ENCODE measurements at places on chromosomes 4 and X.

GRCh38 chr4:19239565-19239964 is 1012.1 kb upstream of the SLIT2 start:
- DNase-seq = no peak

- no peak for DNase-seq
These were observed 61.3 kb downstream of the AR start for GRCh38 chrX:67604979-67605703.

DNA sequence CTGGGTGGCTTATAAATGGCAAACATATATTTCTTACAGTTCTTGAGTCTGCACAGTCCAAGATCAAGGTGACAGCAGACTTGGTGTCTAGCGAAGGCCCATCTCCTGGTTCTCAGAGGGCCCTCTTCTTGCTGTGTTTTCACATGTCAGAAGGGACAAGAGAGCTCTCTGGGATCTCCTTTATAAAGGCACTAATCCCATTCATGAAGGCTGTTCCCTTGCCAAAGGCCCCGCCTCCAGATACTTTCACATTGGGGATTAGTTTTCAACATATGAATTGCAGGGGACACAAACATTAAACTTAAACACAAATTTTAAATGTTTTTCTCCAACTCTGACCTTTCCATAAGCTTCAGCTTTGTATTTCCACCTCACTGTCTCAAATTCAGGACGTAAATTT is 1135.0 kb upstream of the TENM3 start:
- no peak for DNase-seq

DNA sequence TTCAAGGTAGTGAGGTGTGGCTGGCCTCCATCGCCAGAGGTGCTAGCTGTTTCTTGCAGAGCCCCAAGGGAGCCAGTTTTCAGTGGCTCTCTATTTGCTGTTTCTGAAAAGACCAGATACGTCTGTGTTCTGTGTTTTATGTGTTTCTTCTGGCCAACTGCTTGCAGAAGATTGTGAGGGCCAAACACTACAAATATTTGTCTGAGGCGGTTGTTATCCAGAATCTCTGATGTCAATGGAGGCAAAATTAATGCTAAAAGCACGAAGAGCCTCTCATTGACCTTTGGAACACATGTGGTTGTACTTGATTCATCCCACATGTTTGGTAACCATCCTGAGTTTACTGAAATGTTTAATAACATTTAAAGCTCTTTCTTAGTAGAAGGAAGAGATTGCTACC is 113.9 kb downstream of the CT47B1 start:
- no peak for DNase-seq

DNA sequence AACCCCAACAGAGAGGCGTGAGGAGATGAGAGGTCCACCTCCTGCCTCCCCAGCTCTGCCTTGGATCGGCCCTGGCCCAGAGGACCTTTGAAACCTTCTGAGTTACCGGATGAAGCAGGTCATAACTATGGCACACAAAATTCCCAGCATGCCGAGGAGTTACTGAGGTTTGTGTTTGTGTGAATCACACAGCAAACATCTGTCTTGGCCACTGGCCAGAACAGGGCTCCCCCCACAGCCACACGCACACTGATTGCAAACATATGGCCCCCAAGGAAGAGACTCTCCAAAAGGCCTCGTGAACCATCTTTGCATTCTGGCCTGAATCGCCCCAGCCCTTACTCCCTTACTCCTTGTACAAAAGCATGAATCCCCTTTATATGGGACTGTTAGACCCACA is 18.9 kb downstream of the RPS4X start:
- DNase-seq = peak; percentile 40

DNA sequence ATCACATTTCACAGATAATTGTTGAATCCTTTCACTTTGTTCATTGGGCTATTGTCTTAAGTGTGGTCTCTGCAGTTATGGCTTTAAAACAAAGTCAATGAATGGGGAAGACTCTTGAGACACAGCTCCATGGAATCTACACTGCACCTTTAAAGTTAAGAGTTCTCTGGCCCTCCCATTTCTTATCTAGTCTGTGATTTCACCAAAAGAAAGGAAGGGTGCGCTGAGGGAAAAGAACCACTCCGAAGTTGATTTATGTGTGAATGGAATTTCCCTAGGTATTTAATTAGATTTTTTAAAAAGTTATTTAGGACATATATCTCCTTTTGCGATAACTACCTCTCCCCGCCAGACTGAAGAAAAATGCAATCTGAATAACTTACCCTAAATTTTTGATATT is 2.5 kb downstream of the SEPTIN11 start:
- no peak for DNase-seq

GRCh38 chrX:11437642-11438379 is 144.6 kb downstream of the AMELX start:
- DNase-seq = peak; percentile 33

GRCh38 chr4:39446483-39446841 is 12.3 kb downstream of the RPL9 start:
- DNase-seq = no peak

- DNase-seq = no peak
These were observed 462.2 kb upstream of the CPXCR1 start for GRCh38 chrX:88284844-88285243.

GRCh38 chr4:23839279-23839678 is 50.6 kb downstream of the PPARGC1A start:
- no peak for DNase-seq

DNA sequence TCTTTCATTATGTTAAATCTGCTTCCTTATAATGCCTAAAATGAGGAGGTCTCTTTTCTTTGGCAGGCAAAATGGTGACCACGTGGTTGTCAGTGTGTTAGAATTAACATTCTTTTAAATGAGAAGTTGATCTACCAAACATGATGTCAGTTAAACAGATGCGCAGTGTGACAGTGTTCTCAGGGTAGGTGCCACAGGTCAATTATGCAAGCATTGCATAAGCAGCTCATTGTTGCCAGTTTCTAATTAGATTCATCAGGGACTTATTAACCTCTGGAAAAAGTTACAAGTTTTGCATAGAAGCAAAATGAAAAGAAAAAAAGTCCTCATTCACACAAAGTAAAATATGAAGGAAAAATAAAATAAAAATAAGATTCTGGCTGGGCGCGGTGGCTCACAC is 324.1 kb upstream of the GALNT7 start:
- DNase-seq = no peak

- no peak for DNase-seq
These were observed 67.5 kb downstream of the RTL9 start for GRCh38 chrX:110426155-110426504.

DNA sequence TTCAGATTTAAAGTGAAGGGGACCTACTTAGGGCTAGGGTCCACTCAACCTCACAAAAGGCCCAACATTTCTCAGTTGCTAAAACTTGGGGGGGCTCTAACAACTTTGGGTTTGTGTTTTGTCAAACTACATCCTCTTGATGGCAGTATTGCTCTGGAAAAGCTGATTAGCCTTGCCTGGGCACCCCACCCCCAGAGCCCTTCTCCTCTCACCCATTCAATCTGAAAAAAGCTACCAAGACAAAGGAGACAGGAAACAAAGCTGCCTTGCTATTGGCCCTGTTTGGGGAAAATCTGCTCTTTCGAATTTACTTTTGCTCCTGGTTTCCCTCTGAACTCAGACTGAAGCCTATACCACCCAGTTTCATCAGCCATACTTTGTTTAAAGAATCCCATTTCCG is 195.2 kb upstream of the STK26 start:
- DNase-seq = no peak

DNA sequence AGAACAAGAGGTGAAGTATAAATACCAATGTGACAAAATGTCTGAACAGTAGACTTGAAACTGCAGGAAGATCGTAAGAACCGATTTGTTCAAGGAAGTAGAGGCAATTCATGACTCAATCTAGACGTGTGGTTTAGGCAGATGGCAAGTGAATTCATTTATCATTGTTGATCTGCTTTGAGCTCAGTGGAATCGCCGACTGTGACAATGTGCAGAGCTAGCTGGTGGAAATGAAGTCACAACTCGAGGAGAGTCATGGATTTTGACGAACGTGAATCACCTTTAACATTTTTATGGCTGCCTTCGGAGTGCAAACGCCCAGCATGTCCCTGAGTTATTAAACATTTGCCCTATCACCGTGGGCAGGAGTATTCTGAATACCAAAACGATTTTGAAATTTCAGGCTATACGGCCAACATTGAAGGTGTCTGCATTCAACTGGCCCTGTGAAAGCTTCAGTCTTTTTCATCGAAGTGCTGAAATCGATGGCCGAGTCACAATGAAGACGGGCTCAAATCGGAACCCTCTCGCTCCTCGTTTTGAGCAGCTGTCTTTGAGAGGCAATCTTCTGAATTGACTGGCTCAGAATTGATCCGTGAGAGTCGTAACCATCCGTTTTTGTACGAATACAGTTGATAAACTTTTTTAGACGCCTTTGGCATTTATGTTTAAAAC is 689 bp upstream of the OGT start:
- DNase-seq = no peak

DNA sequence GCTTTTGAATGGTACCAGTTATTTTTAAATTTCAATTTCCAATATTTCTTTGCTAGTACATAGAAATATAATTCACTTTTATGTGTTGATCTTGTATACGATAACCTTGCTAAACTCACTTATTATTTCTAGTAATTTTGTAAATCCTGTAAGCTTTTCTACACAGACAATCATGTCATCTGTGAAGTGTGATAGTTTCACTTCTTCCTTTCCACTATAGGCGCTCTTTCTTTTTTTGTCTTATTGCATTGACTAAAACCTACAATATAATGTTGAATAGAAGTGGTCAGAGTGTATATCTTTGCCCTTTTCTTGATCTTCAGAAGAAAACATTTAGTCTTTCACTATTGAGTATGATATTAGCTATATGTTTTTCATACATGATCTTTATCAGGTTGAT is 76.6 kb downstream of the ZNF182 start:
- no peak for DNase-seq

GRCh38 chrX:150119323-150119722 is 181.0 kb upstream of the EOLA2 start:
- no peak for DNase-seq

DNA sequence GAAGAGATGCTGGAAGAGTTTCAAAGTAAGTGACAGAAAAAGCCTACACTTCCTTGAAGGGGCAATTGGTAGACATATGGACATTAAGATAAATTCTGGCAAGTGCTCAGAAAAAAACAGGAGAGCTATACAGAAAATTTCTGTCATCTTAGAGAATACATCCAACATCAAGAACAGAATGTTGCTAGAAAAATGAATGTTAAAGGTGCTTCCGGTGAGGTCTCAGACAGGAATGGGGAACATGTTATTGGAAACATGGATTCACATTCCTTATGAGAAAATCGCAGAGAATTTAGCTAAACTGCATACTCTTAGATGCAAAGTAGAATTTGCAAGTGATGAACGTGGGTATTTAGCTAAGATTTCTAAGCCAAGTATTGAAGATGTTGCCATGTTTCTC is 9.5 kb downstream of the XAGE1B start:
- no peak for DNase-seq

DNA sequence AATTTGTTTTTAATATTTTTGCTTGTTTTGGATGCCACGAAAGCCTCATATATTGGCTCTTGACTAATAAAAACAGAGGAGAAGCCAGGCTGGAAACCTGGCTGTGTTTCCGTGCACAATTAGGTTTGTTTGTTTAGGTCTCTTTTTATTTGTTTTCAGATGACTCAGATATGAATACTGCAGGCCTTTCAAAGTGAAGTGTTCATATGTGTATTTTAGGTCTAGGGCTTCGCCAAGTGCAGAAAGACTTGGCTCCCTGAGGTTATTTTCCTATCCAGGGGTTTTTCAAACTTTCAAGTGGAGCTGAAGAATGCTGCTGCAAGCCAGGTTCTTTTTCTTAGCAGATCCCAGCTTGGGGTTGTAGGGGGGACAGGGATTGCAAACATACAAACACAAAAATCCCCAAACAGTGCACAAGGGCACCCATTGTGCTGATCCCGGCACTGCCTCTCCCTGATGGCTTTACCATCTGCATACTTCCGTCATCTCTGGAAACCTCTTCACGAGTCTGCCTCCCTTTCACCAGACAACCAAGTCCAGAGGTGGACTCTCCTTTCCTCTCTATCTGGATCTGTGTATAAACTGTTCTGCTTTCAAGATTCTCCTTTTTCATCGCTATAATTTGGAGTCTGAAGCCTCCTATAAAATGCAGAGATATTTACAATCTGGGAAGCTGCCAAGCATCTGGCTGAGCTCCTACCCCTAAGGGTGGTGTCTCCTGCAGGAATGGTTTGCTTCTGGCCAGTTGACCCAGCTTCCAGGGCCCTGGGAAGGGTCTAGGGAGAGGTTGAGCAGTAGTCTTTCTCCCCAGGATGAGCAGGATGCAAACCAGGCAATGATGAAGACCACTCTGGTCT is 108.6 kb downstream of the SMIM20 start:
- no peak for DNase-seq

GRCh38 chr4:1640190-1640589 is 43.9 kb downstream of the FAM53A start:
- no peak for DNase-seq

DNA sequence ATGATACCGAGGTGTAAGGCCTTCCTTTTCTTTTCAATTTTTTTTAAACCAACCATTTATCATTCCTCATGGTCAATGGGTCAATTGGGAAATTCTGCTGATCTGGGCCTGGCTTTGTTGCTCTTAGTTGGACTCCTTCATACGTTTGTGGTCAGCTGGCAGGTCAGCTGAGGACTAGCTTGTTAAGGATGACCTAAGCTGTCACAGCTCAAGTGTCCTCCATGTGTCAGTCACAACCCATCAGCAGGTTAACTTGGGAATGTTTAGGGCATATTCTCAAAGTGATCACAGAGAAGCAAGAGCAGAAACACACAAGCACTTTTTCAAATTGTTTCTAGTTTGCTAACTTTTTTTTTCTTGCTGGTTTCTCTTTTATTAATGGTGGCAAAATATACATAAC is 117.4 kb upstream of the MAB21L2 start:
- DNase-seq = no peak

- no peak for DNase-seq
These were observed 78.3 kb downstream of the CHIC2 start for GRCh38 chr4:53986062-53986461.

- DNase-seq = no peak
These were observed 177.4 kb upstream of the LEF1 start for GRCh38 chr4:108345862-108346817.

DNA sequence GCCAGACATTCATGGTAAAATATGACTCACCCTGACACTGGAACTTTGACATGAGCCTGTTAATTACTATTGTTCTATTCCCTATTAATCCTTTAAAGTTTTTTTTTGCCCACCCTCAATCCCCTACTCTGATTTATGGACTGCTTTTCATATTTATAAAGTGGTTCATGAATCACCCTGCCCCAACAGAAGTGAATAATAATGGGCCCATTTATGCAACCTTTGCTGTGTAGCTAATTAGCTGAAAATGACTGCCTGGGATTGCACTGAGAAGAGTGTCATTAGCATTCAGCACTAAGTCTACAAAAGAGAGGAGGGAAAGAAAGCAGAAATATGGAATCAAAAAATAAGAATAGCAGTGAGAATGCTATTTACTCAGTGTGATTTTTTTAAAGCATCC is 154.3 kb downstream of the COMMD8 start:
- DNase-seq = no peak

DNA sequence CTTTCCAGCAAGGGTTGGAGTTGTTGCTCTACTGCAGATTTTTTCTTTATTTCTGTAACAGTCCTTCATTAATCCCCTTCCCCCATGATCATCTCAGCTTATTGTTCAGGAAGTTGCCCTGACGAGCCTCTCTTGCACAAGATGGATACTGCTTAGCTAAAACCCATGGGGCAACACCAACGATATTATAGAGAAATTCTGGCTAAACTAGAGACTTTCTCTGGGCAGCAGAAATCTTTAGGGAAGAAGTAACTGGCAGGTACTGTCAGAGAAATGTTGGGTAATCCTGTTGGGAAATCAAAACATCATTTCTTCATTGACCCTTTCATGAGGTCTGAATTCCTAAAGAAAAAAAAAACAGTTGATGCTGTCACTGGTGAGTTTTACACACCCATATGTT is 921.3 kb downstream of the NLGN4X start:
- no peak for DNase-seq

GRCh38 chr4:47235721-47236120 is 204.4 kb downstream of the GABRB1 start:
- peak; percentile 3 for DNase-seq
